KG1 (cell line): ENCODE measurements at places on chromosomes 7 and 10.

DNA sequence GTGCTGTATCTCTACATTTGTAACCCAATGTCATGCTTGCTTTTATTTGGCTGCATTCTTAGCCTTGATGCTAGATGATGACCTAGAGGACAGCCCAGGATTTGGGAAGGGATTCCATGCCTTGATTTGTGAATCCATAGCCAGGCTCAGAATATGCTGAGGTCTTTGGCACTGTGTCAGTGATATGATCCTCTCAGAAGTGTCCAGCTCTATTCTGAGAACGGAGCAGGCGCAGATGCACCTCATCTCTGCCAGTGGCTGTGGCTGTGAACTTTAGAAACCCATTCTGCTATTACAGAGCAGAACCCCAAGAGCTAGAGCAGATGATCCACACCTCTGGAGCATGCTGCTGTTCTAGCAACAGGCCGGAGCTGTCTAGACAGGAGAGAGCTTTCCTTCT is 212.8 kb downstream of the TRIL start:
- no peak for DNase-seq

DNA sequence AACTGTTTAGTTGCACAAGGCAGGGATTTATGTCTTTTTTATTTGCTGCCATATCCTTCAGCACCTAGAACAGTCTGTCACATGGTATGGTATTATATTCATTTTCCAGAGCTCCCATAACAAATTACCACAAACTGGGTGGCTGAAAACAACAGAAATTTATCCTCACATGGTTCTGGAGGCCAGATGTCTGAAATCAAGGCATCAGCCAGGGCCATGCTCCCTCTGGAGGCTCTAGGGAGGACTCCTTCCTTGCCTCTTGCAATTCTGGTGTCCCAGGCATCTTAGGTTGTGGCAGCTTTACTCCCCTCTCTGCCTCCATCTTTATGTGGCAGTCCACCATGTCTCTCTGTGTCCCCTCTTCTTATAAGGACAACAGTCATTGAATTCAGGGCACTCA is 43.1 kb downstream of the MET start:
- no peak for DNase-seq

GRCh38 chr10:124172181-124172916 is 79.0 kb upstream of the CHST15 start:
- DNase-seq, result no peak

DNA sequence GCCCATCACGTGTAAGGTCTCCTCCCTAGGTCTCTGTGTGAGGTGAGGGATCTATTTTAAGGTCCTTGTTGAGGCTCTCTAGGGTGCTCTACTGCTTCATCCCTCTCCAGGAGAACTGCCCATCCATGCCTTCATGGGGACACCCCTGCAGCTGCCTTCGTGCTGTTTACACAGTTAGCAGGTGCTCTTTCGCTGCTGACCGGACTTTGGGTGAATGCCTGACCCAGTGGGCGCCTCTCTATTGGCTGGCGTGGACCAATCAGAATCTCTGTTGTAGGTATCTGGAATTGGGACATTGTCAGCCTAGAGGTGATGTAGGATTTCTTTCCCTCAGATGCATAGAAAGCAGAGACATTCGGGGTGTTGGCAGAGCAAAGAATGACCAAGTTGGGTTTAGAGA is 38.7 kb upstream of the HMX3 start:
- DNase-seq, result no peak

- DNase-seq, result no peak
These were observed 108.5 kb downstream of the KCNMA1 start for GRCh38 chr10:77529050-77529576.

DNA sequence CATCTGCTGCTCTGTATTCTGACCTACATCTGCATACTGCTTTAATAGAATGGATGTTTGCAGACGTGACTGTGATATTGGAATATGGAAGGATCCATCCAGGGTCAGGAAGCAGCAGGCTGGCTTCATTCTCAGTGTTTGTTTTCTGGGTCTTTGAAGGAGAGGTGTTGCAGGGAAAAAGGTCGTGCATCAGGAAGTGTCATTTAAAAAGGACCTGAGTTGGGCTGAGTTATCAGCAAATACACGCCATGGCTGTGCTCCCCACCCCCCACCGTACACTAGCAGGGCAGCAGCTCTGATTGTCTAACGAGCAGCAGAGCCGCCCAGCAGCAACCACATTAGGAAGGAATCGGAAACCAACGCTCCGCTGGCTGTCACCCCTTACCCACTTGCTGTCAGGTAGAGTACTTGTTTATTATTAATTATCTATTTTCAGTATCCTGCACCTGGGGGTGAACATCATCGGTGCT is 63.1 kb upstream of the STEAP1B start:
- no peak for DNase-seq
